ENCODE measurements at places on chromosomes 16 and 17.

GRCh38 chr17:76969598-76970172, 101.5 kb downstream of the MGAT5B start:
- no peak for DNase-seq

DNA sequence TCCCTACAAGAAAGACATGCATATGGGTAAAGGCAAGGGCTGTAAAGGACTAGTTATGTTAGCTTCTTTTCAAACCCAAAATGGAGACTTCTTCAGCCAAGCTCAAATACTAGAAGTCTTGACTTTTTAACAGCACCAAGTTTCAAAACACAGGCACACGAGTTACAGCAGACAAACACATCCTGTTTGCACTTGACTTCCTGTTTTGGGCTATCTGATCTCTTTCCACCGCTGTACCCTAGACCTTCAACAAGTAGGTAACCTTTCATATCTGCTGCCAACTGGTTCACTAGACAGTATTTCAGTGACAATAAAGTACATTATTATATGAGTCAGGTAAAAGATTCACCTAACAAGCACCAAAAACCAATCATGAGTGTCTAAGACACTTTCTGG, 12.3 kb downstream of the RFFL start:
- DNase-seq = no peak

DNA sequence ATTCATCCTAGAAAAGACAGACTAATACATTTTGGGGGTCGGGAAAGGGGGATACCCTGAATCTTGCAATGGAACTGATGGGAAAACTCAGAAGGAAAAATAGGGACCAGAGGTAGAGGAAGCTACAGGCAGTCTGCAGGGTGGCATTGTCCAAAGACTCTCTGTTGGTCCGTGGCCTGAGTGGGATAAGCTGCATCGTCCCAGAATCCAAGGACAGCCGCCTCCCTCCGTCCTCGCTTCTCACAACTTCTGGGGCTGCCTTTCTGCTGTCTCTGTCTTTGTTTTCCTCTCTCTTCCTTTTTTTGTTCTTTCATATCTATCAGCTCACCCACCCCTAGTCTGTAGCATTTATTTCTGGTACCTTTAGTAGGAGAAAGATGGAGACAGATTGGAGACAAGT, 1052.6 kb upstream of the RBFOX1 start:
- DNase-seq = no peak

DNA sequence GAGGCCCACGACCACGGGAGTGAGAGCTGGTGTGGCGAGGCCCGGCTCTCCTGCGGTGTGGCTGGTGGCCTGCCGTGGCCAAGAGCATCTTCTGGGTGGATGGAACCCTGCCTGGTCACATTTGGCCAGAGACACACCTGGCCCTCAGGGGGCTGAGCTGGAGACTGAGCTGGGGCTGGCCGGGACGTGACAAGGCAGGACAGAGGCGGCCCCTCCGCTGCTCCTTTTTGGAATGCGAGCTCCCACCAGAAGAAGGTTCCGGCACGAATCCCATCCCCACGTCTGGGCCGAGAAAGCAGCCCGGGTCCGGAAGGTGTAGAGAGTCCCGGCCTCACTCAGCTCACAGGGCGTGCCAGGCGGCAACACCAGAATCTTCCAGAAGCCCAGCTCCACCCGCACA, 26.0 kb upstream of the CHMP6 start:
- DNase-seq = no peak

DNA sequence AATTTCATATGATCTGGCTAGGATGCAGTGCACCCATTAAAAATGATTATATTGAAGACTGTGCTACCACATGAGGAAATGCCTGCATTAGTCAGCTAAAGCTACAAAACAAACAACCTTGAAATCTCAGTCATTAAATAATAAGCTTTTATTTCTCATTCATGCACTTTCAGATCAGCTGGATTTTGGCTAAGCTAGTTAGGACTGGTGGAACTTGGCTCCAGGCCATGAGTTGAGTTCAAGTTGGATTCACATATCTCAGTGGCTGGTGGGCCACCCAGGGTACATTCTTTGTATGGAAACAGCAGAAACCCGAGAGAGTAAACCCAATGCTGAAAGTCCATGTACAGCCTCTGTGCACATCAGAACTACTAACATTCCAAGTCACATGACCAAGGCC, 6.4 kb upstream of the SLFN12L start:
- no peak for DNase-seq

- no peak for DNase-seq
Measured at GRCh38 chr16:66457888-66458287, 30.8 kb downstream of the BEAN1 start.

DNA sequence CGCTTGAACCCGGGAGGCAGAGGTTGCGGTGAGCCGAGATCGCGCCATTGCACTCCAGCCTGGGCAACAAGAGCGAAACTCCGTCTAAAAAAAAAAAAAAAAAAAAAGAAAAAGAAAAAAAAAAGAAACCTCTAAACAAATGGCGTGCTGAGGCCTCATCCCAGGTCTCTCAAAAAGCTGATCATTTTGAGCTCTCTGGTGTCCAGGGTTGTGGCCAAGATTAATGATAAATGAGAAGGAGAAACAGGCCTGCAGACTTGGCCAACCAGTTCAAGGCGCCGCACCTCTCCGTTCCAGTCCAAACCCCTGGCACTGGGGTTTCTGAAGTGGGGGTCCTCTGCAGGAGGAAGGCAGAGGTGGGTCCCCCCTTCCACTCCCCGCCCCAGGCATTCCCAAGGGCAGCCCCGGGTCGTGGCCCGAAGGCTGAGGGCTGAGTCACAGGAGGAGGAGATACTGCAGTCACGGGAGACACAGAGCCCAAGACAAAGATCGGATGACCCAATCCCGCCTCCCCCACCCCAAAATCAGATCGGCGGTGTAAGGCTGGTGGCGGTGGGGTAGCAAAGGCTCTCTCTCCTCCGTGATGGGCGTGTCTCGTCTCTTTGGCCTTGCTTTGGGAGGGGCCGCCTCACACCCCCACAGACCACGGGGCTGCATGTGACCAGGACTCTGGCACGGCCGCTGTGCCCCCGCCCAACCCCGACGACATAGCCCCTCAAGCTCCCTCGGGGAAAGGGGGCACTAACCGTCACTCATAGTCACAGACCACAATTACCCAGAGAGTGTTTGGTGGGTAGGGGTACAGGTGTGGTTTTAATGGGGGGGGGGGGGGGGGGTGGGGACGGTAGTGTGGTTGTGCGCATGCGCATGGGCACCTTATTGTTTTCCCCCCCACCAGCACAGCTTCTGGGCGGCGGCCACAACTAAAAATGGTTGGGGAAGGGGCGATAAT, 1.1 kb downstream of the VAT1 start:
- DNase-seq = no peak

DNA sequence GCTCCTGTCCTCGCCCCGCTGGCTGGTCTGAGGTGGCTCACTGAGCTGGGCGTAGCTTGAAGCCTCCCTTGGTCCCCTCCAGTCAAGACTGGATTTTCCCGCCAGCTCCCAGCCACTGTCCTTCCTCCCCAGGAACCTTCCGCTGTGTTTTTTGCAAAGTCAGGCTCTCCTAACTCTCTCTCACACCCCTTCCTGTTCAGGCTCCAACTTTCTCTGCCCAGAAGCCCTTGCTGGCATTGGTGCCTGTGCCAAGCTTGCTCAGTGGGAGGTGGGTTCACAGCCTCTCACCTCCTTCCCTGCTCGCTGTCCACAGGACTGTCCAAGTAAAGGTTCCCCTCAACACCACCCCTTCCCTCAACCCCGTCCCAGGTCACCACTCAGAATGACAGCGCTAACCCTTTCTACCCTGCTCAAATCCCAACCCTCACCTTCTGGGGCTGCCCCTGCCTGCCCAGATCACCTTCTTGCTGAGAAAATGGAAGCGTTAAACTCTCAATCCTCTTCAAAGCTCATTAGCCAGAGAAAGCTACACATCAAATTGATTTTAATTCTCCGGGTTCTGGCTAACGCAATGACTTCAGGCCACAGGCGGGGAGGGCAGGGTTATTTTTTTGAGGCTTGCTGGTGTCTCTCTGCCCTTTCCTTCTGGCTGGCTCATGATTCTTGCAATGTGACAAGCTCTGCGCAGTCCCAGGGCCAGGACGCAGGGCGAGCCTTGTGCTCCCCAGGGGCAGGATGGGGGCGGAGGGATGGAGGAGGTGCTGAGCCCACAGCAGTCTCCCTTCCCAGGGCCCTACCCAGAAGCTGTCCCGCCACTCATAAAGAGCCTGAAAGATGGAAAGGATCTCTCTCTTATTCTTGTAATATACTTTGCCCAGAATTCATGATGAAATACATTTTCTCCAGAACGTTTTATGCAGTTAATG, 357.2 kb upstream of the TNRC6C start:
- no peak for DNase-seq

DNA sequence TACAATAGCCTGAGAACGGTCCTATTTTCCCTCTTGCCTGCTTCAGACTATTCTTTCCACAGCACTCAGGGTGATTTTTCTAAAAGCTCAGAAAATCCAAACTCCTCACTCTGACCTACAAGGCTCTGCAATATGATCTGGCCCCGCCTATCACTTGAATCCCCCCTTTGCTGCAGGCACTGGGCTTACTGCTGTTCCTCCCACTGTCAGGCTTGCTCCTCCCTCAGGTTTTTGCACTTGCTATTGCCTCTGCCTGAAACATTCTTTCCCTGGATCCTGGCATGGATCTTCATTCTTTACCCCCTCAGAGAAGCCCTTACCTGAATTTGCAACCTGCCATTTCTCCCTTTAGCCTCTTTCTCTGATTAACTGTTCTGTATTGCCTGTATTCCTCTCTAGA, 52.3 kb downstream of the RPGRIP1L start:
- no peak for DNase-seq

DNA sequence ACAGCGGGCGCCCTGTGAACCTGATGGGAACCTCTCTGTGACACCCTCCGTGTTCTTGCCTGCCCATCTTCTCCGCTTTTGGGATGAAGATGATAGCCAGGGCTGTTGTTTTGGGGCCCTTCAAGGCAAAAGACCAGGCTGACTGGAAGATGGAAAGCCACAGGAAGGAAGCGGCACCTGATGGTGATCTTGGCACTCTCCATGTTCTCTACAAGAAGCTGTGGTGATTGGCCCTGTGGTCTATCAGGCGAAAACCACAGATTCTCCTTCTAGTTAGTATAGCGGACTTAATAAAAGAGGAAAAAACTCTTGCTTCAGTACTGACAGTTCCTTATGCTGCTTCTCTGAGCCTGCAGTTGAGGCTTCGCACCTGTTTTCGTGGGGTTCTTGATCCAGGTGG, 10.5 kb downstream of the CDK5RAP3 start:
- DNase-seq = no peak

DNA sequence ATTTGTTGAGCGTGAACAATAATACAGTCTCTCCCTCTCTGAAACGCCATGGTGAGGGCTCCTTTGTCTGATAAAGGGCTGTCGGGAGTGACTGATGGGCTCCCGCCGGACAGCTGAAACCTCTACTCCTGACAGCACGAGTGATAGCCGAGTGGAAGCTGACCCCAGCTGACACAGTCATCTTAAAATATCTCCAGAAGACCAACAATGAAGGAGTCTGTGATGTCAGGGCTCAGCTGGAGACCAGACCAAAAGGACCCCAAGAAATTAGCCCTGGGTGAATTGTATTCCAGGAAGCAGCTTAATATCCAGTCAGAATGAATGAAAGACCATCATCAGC, 22.4 kb downstream of the CCDC182 start:
- no peak for DNase-seq

DNA sequence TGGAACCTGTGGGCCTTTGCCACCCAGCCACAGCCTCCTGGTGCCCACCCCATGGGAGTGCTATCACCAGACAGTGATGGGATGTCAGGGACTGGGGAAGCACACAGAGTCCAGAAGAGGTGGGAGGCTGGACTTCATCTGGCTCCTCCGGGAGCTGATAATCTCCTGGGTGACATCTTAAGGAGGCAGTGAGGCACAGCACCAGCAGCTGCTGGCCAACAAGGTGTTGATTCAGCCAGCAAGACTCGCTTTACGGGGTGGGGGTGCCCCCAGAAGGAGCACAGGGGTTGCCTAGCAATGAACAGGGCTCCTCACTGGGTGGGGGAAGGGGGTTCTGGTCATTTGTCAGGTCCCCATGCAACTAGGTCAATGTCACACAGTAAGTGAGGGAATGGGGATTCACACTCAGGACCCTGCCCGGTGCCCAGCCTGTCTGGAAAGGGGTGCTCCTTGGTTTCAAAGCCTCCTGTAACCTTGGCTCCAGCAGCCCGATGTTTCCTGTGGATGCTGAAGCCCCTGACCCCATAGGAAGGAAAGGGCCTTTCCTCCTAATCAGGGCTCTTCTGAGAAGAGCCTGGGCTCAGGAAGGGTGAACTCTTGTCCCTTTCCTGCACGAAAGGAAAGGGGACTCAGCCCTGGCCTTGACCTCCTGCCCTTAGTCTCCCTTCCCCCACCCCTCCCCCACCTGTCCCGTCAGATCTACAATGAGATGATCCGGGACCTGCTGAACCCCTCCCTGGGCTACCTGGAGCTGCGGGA, 17.7 kb downstream of the KIF19 start:
- DNase-seq = no peak

GRCh38 chr16:68062910-68063393, 22.2 kb upstream of the NFATC3 start:
- DNase-seq = no peak

GRCh38 chr17:28908640-28909167, 5.8 kb upstream of the DHRS13 start:
- DNase-seq = no peak

- peak; percentile 29 for DNase-seq
Measured at GRCh38 chr17:72592242-72592966, 471.6 kb downstream of the SOX9 start.

- no peak for DNase-seq
Measured at GRCh38 chr17:50832267-50832863, 3.0 kb upstream of the WFIKKN2 start.

GRCh38 chr17:77253611-77254051, 112.9 kb downstream of the SEC14L1 start:
- DNase-seq = no peak

GRCh38 chr16:81654346-81654745, 124.7 kb upstream of the PLCG2 start:
- no peak for DNase-seq

DNA sequence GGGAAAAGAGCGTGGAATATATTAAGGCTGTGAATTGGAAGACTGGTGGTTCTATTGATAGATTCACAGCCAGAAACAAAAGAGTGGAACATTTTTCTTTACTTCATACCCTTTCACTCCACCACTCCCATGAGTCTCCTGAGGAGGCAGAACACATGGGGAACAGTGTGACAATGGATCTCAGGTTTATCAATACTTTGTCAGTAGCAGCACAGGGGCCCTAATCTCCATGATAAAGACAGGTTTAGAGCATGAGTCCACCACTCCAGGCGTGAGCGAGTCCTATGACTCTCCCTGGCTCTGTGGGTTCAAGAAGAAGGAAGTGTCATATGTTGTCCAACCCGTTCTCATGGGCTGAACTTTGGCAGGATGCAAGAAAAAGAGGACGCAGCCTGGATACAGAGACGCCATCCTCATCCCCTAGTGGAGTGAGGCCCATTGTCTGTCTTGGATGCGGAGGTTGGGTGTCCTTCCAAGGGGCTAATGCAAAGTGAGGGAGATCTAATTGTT, 361.2 kb downstream of the TMEM114 start:
- DNase-seq = no peak
